Subcutaneous adipose tissue (tissue), 4 donors: ENCODE measurements at places on chromosomes 11 and 22. TPM values are rescaled to one million over a fixed set of nuclear protein-coding genes. Genes with fewer than 3 reads are reported as not detected.

The SLC39A13 gene
- 21.2 TPM for total RNA-seq

The KCNK4 gene
- not detected for total RNA-seq

The FGF4 gene
- not detected for total RNA-seq

The CLNS1A gene
- total RNA-seq = 82.8 TPM

The CCDC15 gene
- total RNA-seq = 2.5 TPM

The USP35 gene
- total RNA-seq = 13.2 TPM
